Activated CD4-positive, alpha-beta T cell treated with anti-CD3 and anti-CD28 coated beads, Interleukin-2, amount 50 U/mL, for 24 hours (primary cell): ENCODE measurements at places on chromosomes 5 and 9.

DNA sequence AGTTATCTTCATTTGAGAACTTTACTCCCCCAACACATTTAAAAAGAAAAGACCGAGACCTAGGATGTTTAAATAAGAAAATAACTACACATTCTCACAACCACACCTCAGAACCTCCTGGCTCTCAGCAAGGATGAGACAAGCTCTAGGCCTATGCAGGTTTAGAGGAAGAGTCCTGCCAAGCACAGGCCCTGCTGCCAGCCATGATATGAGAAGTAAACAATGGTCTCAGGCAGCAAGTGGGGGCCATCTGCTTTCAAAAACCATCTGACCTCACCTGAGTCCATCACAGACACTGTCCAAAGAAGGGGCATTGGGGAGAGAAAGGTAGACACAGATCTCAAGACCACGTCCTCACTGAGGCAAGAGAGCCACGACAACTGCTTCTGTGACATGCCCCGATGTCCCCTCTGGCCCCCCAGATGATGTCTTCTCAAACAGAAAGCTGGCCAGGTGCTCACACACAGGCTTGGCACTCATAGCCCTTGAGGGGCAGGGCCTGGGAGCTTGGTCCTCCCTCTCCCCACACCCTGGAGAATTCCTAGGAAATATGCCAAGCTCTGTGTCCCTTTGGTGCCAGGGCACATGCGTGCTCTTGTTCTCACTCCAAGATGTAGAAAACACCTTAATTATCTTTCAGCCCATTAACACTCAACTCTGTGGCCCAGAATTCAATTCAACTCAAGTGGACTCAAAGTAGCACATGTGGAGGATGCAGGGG, 150.4 kb downstream of the FSTL4 start:
- DNase-seq = no peak

- DNase-seq = no peak
These were observed 233.1 kb downstream of the ADAMTSL1 start for GRCh38 chr9:18707061-18707461.

DNA sequence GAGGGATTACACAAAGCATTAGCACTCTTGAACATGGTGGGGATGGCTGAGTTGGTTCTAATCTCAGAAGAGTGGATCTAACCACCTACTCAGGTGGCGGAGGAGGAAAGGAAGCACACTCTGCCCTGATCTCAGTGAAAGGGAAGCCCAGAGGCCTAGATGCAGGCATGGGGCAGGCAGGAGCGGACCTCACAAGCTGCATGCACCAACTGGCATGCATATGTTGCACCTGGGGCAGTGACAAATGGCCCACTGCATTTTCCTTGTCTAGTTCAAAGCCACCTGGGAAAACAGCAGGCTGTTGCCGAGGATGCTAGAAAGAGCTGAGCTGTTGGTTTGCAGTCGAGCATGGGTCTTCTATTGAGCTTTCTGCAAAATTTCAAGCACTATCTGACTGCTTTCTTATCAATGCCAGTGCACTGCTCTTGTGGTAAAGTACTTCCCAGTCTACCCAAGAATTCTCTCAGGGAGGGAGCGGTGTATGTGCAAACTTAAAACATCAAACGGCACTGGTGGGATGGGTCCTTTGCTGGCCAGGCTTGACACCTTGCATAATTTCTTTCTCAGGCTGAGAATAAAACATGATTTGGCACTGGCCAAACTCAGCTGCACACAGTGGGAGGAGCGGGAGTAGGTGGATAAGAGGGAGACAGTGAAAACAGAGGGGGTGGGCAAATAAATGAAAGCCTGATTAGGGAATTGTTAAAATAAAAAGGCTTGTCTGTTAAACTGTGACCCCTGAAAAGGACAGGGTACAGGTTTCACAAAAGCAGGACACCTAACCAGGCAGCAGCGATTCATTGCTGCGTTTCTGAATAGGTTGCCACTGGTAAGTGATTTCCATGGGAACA, 108.9 kb downstream of the MARCHF3 start:
- DNase-seq = no peak

GRCh38 chr5:143674469-143674786, 137.5 kb upstream of the HMHB1 start:
- DNase-seq = no peak

GRCh38 chr9:87109231-87109631, 161.9 kb upstream of the GAS1 start:
- no peak for DNase-seq

DNA sequence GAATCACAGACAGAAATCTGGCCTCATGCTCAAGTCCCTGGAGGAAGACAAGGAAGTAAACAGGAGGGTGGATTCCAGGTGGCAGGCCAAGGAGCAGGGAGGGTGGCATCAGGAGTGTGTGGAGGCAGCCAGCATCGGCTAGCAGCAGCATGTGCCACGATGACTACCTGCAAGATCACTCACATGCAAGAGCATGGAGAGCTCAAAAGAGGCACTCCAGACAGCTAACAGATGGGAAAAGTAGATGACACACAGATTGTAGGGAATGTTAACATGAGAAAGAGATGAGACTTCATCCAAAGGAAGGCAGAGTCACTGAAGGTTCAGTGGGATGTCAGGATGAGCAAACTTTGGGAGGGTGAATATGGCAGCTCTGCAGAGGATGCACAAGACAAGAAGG, 104.3 kb downstream of the SEMA5A start:
- no peak for DNase-seq
